ENCODE measurements at places on chromosomes 13 and 19.

- no peak for DNase-seq
These were observed 43.7 kb upstream of the ENOX1 start for GRCh38 chr13:43830497-43830881.

- no peak for DNase-seq
These were observed 51.3 kb upstream of the GAS6 start for GRCh38 chr13:113915012-113915763.

DNA sequence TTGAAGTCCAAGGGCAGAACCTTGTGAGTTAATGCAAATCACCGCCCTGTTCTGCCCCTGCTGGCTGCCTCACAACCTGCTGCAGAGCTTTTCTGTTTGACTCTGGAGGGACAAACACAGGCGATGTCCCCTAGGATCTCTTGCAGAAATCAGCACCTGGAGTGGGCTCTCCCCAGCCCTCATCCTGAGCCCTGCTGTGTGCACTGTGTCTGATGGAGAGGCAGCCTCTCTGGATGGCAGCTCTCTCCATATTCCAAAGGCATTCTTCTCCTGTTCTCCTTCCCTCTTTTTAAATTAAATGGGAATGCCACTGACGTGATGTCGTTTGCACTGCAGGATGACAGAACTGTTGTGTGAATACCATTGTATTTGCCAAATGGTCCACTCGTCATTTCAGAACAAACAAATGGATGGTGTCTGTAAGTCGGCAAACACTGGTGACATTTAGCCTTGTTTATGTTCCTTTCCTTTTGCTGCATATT, 184.1 kb downstream of the ZNF536 start:
- no peak for DNase-seq

- DNase-seq: peak; percentile 84
These were observed 34.2 kb downstream of the THSD1 start for GRCh38 chr13:52371736-52372247.

DNA sequence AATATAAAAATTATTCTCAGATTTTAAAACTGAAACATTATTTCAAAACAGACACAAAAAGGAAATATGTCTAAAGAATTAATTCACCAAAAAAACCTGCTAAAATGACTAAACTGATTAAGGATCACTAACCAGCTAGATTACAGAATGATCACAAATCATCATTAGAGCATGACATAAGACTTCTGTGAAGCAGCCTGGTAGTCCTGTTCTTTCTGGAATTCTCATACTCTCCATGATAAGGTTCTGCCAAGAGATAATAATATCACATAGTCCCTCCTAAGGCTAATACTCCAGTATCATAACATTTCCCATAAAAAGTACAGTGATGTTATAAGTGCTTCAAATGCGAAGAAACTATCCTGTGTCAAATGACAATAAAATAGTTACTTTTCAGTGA, 1814.9 kb downstream of the SLITRK5 start:
- no peak for DNase-seq

DNA sequence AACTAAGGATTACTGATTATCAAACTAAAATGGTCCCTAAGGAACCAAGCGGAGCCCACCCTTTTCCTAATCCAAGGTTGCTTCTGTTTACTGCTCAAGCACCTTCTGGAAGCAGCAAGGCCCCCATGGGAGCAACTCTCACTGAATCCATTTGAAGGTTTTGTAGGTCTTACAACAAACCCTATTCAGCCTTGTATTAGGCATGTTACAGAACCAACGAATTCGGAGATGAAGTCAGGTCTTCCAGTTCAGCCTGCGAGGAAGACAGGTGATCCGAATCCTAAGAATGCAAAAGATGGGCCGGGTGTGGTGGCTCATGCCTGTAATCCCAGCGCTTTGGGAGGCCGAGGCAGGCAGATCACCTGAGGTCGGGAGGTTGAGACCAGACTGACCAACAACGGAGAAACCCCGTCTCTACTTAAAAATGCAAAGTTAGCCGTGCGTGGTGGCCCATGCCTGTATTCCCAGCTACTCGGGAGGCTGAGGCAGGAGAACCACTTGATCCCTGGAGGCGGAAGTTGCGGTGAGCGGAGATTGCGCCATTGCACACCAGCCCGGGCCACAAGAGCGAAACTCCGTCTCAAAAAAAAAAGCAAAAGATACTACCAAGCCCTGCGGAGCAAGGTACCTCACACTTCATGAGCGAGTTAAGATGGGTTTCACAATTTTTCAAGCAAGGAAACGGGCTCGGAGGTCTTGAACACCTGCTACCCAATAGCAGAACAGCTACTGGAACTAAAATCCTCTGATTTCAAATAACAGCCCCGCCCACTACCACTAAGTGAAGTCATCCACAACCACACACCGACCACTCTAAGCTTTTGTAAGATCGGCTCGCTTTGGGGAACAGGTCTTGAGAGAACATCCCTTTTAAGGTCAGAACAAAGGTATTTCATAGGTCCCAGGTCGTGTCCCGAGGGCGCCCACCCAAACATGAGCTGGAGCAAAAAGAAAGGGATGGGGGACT, 609 bp downstream of the ZAR1L start:
- peak; percentile 57 for DNase-seq

- peak; percentile 19 for DNase-seq
These were observed 4.3 kb upstream of the DUXA start for GRCh38 chr19:57171551-57172081.

- no peak for DNase-seq
These were observed 5.9 kb upstream of the RUBCNL start for GRCh38 chr13:46392967-46393366.

- DNase-seq: no peak
These were observed 547.7 kb upstream of the SLITRK1 start for GRCh38 chr13:84430015-84430414.

DNA sequence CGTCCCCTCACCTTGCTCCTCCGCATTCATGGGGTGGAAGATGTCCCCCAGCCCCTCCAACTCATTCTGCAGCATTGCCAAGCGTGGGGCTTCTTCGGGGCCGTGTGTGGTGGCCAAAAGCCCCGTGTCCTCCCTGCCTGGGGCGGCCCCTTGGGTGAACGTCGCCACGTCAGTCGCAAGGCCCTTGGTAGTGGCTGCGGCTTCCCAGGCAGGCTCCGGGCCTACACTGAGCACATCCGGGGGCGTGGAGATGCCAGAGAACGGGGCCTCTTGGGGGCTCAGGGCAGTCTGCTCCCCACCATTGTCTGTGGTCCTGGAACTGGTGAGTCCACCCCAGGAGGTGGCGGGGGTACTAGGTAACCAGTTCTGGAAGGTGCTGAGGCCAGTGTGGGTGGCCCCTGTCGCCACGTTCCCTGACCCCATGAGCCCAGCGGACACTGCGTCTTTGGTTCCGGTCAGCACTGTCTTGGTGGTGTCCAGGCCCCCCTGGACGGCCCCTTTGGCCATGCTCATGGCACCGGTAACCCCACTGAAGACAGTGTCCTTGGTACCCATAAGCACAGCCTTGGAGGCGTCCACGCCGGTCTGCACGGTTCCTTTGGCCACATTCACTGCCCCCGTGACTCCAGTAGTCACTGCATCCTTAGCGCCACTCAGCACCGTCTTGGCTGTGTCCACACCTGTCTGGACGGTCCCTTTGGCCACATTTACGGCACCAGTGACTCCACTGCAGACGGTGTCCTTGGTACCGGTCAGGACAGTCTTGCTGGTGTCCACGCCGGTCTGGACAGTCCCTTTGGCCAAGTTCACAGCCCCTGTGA, 7.6 kb downstream of the PLIN4 start:
- DNase-seq: no peak

DNA sequence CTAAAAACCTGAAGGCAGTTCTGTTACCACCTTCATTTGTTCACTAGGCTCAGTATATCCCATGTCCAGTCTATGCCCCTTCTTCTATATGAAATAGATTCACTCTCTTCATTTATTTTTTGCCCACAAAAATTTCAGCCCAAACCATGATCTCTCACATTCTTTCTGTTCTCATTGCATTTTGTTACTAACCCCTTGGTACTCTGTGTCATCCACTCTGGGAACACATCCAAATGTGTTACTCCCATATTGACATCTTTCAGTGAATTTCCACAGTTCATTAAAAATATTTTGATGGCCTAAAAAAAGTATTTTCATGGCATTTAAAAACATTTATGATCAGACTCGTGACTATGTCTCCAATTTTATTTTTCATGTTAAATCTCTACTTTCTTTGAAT, 378.9 kb downstream of the SLITRK1 start:
- no peak for DNase-seq

GRCh38 chr13:66655847-66656454, 574.2 kb downstream of the PCDH9 start:
- DNase-seq: no peak

DNA sequence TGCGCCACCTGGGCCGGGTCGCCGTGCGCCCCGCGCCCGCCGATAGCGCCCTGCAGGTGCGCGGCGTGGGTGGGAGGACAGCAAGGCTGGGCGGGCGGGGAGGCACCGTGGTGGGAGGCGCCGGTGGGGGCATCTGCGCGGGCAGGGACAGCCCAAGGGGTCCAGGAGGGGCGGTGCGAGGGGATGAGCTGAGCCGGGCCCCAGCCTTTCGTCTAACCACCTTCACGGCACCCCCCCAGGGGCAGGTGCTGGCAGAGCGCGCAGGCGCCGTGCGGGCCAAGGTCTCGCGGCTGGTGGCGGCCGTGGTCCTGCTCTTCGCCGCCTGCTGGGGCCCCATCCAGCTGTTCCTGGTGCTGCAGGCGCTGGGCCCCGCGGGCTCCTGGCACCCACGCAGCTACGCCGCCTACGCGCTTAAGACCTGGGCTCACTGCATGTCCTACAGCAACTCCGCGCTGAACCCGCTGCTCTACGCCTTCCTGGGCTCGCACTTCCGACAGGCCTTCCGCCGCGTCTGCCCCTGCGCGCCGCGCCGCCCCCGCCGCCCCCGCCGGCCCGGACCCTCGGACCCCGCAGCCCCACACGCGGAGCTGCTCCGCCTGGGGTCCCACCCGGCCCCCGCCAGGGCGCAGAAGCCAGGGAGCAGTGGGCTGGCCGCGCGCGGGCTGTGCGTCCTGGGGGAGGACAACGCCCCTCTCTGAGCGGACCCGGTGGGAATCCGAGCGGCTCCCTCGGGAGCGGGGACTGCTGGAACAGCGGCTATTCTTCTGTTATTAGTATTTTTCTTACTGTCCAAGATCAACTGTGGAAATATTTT, 3.1 kb downstream of the KISS1R start:
- DNase-seq: no peak
